ENCODE measurements at places on chromosomes 16 and 17.
A peak's percentile ranks its signal among the peaks of the same experiment; 100 is the strongest.

DNA sequence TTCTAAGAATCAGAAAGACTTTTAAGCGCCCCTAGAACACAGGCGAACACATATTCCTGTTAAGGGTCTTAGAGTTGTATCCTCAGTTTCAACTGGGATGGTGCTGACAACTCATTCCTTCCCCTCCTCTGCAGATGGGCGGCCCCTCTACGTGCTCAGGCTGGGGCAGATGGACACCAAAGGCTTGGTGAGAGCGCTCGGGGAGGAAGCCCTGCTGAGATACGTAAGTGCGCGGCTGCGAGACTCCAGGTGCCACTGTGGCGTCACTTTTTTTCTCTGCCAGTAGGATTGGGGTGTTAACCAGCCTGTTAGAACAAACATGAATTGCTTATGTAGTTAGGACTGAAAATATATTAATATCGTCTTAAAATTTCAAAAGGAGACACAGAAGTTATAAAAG, 62.7 kb downstream of the SEC14L1 start:
- no peak for DNase-seq

- no peak for DNase-seq
These were observed 127.2 kb downstream of the CCDC144A start for GRCh38 chr17:16817201-16817600.

DNA sequence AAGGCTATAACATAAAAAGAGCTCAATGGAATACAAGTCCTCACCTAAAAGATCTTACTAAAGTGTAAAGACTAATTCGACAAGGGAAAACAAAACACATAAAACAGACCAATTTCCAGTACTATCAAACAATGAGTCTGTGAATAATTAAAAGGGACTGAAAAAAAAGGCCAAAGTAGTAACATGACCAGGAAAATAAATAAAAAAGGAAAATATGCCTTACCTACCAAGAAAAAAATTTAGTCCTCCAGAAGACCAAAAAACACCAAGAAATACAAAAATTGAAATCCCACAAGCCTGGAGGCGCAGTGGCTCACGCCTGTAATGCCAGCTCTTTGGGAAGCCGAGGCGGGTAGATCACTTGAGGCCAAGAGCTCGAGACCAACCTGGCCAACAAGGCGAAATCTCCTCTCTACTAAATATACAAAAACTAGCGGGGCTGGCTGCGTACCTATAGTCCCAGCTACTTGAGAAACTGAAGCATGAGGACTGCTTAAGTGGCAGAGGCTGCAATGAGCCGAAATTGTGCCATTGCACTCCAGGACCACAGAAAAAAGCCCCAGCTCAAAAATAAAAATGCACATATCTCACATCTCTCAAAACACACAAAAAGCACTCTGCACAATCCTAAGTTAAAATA, 60.8 kb downstream of the TEX14 start:
- DNase-seq = peak; percentile 90

- DNase-seq = no peak
These were observed 69.3 kb downstream of the MYO1D start for GRCh38 chr17:32807577-32807976.

DNA sequence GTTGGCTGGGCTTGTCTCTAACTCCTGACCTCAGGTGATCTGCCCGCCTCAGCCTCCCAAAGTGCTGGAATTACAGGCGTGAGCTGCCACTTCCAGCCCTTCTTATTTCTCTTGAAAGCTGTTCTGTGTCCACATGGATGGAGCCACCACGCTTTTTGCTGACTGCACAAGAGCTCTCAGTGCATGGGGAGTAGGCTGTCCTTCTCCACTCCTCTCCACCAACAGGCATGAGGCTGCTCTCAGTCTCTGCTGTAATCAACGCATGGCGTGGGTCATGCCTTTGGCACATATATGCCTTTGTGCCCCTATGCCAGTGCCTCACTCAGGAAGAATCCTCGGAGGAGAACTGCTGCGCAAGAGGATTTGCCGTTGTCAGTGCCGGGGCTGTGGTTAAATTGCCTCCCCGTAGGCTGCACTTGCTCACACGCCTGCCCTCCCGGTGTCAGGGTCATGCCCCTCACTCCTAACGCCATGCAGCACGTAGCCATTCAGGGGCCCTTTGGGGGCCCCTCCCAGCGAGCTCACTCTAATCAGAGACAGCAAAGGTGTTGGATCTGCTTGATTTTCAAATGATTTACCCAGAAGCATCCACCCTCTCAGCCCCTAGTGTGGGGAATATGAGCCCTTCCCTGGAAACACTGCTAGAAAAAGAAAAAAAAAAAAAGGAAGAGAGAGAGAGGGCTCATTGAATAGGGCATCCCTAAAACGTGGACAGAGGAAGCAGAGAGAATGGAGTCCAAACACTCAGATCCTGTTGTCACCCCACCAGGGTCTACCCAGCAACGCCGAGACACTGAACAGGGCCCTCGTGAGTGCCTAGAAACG, 47.5 kb upstream of the ZCCHC14 start:
- no peak for DNase-seq

DNA sequence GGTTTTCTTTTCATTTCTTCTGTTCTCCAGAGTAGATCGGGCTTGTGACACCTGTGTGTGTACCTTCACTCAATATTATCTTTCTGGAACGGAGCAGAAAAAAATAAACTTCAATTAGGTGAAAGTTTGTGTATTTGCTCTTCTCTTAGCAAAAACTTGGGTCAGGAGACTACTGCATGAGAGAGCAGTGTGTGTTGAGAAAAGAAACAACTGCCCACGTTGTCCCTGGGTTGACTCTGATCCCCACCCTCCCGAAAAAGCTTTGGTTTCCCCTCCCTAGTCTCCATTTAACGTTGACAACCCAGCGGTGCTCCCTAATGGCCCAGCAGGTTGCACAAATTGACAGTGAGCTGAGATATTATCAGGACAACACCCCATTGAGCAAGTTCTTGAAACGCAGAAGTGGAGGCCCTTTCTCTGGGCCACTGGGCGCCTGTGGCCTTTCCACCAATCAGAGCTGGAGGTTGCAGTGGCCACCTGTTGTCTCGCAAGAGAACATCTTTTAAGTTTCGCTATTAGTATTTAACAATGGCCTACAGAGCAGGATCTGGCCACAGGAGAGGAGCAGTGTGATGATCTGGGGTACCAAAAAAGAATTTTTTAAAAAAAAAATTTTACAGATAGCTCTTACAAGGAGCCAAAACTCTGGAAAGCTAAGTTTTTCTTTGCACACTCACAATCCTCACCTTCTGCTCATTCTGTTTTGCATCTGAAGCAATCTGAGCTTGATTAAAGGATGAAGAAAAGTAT, 1.5 kb upstream of the TOX3 start:
- no peak for DNase-seq

- no peak for DNase-seq
These were observed 269.1 kb downstream of the FTO start for GRCh38 chr16:53973021-53973420.

DNA sequence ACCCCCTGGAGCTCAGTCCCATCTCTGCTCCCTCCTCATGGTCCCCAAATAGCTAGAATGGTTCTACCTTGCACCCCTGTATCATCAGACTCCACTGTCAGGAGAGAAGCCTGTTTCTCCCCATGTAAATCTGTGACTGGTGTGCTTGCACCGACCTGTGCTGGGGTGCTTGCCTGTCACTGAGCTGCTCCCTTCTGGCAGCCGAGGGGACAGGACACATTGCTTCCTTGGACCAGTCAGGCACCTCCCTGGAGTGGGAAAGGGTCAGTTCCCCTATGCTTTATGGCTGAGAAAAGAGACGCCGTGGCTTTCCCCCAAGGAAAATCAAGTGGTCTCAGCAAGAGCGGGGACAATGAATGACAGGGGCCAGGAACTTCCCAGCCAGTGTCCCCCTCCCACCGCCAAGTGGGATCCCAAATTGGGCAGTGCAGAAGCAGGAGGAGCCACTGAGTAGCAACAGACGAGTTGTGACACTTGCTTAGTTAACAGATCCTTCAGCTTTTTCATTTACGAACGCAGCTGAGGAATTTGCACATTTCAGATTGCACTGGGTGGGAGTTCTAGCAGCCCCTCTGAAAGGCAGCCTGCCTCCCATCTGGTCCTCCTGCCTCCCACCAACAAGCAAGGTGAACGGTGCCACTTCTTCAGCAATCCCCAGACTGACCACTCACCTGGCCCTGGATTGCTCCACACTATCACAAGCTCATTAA, 156.4 kb downstream of the KATNIP start:
- no peak for DNase-seq

- DNase-seq = no peak
These were observed 29.1 kb downstream of the USP7 start for GRCh38 chr16:8934601-8935000.
